ENCODE measurements at places on chromosomes 5 and 9. TPM values are rescaled to one million over a fixed set of nuclear protein-coding genes. Genes with fewer than 3 reads are reported as not detected.

Gene TAF11L10
- polyA plus RNA-seq = not detected

Gene ADAMTS16
- not detected for polyA plus RNA-seq

Gene C9
- polyA plus RNA-seq = not detected

Gene ARL14EPL
- polyA plus RNA-seq = not detected

Gene CCNJL
- 2.4 TPM for polyA plus RNA-seq

Gene RFK
- polyA plus RNA-seq = 29.5 TPM

Gene RFESD
- polyA plus RNA-seq = 1.7 TPM

Gene KYAT1
- 7.5 TPM for polyA plus RNA-seq

Gene C9orf40
- 2.2 TPM for polyA plus RNA-seq

Gene PCDHA13
- 0.61 TPM for polyA plus RNA-seq

GRCh38 chr5:150271923-150272322 is 17.6 kb downstream of the CAMK2A start:
- no peaks in the 10 kb centered on the region for H3K36me3 ChIP-seq
- H3K4me3 ChIP-seq = no peak overlapping the region
- H3K27ac ChIP-seq = no peak overlapping the region
- no peak for DNase-seq
- peaks cover 11% of the 10 kb centered on the region for H3K27me3 ChIP-seq

- no peaks in the 10 kb centered on the region for H3K36me3 ChIP-seq
- H3K27ac ChIP-seq = no peak overlapping the region
- H3K4me1 ChIP-seq = peaks cover 17% of the 10 kb centered on the region
- no peak overlapping the region for H3K4me3 ChIP-seq
- no peak for DNase-seq
These were observed 15.1 kb downstream of the ANGPTL2 start for GRCh38 chr9:127107171-127107928.

DNA sequence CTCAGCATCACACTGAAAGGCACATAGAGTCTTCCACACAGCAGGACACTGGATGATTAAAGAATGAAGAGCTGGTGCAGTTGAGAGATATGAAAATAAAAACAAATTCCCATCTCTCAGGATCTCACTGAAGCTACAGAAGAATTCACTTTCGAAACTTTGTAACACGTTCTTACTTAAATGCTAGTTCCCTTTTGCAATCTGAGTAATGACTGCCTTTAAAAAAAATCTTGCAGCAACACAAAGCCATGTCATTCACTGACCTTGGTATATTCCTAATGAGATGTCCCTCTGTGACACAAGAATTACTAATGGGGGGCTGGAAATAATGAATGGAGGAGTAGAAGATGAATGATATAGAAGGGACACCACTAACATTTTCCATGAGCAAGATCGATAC is 201.8 kb downstream of the GLIS3 start:
- no peaks in the 10 kb centered on the region for H3K27me3 ChIP-seq
- no peak overlapping the region for H3K4me3 ChIP-seq
- no peaks in the 10 kb centered on the region for H3K36me3 ChIP-seq
- DNase-seq = no peak

GRCh38 chr9:28915202-28915930 is 1342.1 kb upstream of the C9orf72 start:
- H3K4me3 ChIP-seq = no peak overlapping the region
- peak overlapping the region; percentile 22 for H3K27ac ChIP-seq
- peak; percentile 89 for DNase-seq
- no peaks in the 10 kb centered on the region for H3K36me3 ChIP-seq
- no peaks in the 10 kb centered on the region for H3K27me3 ChIP-seq

- H3K4me3 ChIP-seq = no peak overlapping the region
- DNase-seq = no peak
- no peaks in the 10 kb centered on the region for H3K4me1 ChIP-seq
- H3K27ac ChIP-seq = no peak overlapping the region
These were observed 180.8 kb downstream of the CARTPT start for GRCh38 chr5:71899865-71900342.

GRCh38 chr9:13149454-13149853 is 130.0 kb downstream of the MPDZ start:
- H3K27ac ChIP-seq = no peak overlapping the region
- no peak overlapping the region for H3K4me3 ChIP-seq
- H3K36me3 ChIP-seq = peaks cover 21% of the 10 kb centered on the region
- H3K27me3 ChIP-seq = no peaks in the 10 kb centered on the region
- H3K4me1 ChIP-seq = no peaks in the 10 kb centered on the region
- DNase-seq = no peak

GRCh38 chr5:37807015-37807414 is 32.8 kb downstream of the GDNF start:
- no peak overlapping the region for H3K27ac ChIP-seq
- no peak overlapping the region for H3K4me3 ChIP-seq
- no peaks in the 10 kb centered on the region for H3K36me3 ChIP-seq
- DNase-seq = no peak
- no peaks in the 10 kb centered on the region for H3K27me3 ChIP-seq

GRCh38 chr5:98144116-98144515 is 629.3 kb upstream of the RGMB start:
- H3K27me3 ChIP-seq = no peaks in the 10 kb centered on the region
- no peak overlapping the region for H3K4me3 ChIP-seq
- H3K36me3 ChIP-seq = no peaks in the 10 kb centered on the region
- no peak for DNase-seq
- H3K4me1 ChIP-seq = no peaks in the 10 kb centered on the region

GRCh38 chr9:93451849-93452709 is 594 bp downstream of the FAM120A start:
- DNase-seq = peak; percentile 78
- peak overlapping the region; percentile 92 for H3K4me3 ChIP-seq
- peak overlapping the region; percentile 95 for H3K27ac ChIP-seq
- no peaks in the 10 kb centered on the region for H3K27me3 ChIP-seq

GRCh38 chr5:94788527-94788926 is 170.1 kb downstream of the SLF1 start:
- DNase-seq = no peak
- H3K27me3 ChIP-seq = no peaks in the 10 kb centered on the region
- no peaks in the 10 kb centered on the region for H3K36me3 ChIP-seq
- no peak overlapping the region for H3K4me3 ChIP-seq
- H3K27ac ChIP-seq = no peak overlapping the region
- H3K4me1 ChIP-seq = no peaks in the 10 kb centered on the region

GRCh38 chr9:136090768-136091581 is 4.1 kb downstream of the NACC2 start:
- peaks cover 88% of the 10 kb centered on the region for H3K4me1 ChIP-seq
- H3K4me3 ChIP-seq = no peak overlapping the region
- no peaks in the 10 kb centered on the region for H3K36me3 ChIP-seq
- no peaks in the 10 kb centered on the region for H3K27me3 ChIP-seq

DNA sequence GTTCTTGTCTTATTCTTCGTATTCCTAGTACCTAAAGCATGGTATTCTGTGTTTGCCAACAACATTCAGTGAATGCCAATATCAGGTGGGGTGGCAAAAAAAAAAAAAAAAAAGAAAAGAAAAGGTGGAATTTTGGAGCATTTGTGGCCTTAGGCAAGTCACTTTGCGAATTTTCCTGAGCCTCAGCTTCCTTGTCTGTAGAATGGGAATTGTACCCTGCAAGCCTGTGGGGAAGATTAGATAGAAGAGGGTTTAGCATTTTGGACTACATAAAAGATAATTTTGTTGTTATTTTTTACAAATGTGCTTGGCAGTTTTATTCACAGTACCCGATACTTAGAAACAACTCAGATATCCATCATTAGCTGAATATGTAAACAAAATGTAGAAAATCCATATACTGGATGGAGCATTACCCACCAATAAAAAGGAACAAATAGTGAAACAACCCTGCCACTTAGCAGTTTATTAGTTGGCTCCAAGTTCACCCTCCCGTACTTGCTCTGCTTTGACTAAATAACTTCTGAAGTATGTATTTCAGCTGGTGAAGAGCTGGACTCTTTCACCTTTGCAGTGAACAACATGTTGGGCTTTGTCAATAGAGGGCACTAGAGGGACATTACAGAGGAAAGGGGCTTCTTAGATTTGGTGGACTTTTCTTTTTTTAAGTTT is 13.6 kb downstream of the UBE2D2 start:
- no peak for DNase-seq
- no peaks in the 10 kb centered on the region for H3K27me3 ChIP-seq
- peaks cover 13% of the 10 kb centered on the region for H3K36me3 ChIP-seq

DNA sequence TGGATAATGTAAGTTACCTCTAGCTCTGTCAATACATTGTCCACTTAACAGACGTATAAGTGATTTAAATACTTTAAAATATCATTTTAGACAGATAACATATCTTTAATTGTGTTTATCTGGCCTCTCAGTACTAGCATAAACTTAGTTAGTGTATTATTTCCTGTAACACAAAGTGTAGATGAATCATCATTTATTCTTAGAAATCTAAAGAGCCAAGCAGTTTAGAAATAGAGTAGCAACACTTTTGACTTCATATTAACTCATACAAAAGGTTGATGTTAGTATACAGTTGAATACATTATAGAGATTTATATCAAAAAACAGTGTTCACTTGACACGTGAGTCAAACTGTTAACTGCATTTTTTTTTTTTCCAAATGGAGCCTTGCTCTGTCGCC is 18.0 kb downstream of the NCBP1 start:
- H3K4me3 ChIP-seq = no peak overlapping the region
- H3K27me3 ChIP-seq = no peaks in the 10 kb centered on the region
- no peaks in the 10 kb centered on the region for H3K4me1 ChIP-seq
- H3K36me3 ChIP-seq = peaks cover 44% of the 10 kb centered on the region
- no peak overlapping the region for H3K27ac ChIP-seq
- no peak for DNase-seq

- H3K4me3 ChIP-seq = no peak overlapping the region
- H3K27ac ChIP-seq = no peak overlapping the region
- DNase-seq = no peak
- no peaks in the 10 kb centered on the region for H3K4me1 ChIP-seq
These were observed 143.7 kb downstream of the ARHGAP26 start for GRCh38 chr5:142913728-142914338.

DNA sequence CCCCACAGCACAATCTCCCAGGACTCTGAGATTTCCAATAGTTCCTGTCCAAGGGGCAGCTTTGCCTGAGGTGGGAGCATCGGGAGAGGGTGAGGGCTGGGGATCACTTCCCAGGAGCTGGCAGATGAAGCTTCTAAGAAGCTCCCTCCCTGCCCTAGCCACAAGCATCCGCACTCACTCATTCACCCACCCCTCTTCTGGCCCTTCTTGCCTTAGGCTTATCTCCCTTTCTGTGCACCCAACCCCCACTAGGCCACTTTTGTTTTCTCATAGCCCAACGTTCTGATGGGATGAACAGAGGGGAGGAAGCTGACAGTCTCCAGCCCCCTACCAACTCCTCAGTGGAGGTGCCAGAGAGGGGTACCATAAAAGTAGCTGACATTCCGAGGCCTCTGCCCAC is 3.7 kb upstream of the PCDH1 start:
- no peaks in the 10 kb centered on the region for H3K36me3 ChIP-seq
- H3K4me1 ChIP-seq = peaks cover 46% of the 10 kb centered on the region
- H3K4me3 ChIP-seq = no peak overlapping the region
- peak; percentile 9 for DNase-seq
- peak overlapping the region; percentile 47 for H3K27ac ChIP-seq

DNA sequence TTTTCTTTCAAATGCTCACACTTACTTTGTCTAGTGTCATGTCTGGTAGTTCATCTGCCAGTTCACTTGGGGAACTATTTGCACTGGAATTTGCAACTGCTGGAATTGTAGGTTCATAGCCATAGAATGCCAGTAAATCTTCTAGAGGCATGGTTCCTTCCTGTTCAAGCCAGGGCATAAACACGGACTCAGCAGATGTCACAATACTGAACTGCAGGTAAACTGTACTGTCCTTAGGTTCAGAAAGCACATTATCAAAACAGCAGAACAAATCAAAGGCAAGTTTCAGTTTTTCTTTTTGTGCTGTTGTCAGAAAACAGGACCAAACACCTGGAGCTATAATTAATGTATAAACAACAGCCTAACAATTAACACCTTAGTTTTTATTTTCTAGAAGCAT is 13.1 kb downstream of the MIER3 start:
- DNase-seq = no peak
- H3K27me3 ChIP-seq = no peaks in the 10 kb centered on the region
- H3K27ac ChIP-seq = no peak overlapping the region
- H3K36me3 ChIP-seq = peaks cover 99% of the 10 kb centered on the region
- H3K4me1 ChIP-seq = no peaks in the 10 kb centered on the region
- no peak overlapping the region for H3K4me3 ChIP-seq

- H3K27me3 ChIP-seq = no peaks in the 10 kb centered on the region
- H3K36me3 ChIP-seq = no peaks in the 10 kb centered on the region
- H3K4me3 ChIP-seq = no peak overlapping the region
- DNase-seq = no peak
- no peak overlapping the region for H3K27ac ChIP-seq
These were observed 363.4 kb downstream of the NPR3 start for GRCh38 chr5:33074548-33074947.

DNA sequence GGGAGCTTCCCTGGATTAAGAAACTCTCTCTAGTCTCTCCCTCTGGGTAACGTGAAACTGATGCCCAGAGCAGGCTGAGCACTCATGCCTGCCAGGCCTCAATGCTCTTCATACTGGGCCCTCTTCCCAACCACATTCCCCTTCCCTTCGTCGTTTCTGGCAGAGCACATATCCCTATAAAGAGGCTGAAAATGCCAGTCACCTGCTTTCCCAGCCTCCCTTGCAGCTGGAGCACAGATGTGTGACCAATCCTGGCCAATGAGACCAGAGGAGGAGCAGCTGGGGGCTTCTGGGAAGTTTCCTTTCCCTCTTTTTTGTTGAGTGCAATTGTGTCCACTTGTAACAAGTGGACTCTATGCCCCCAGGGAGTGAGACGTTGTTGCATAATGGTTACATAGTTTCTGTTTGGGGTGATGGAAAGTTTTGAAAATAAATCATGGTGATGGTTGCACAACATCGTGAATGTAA is 30.2 kb upstream of the SMIM23 start:
- no peaks in the 10 kb centered on the region for H3K27me3 ChIP-seq
- no peaks in the 10 kb centered on the region for H3K36me3 ChIP-seq
- DNase-seq = no peak
- no peaks in the 10 kb centered on the region for H3K4me1 ChIP-seq

- H3K4me1 ChIP-seq = no peaks in the 10 kb centered on the region
- no peak overlapping the region for H3K27ac ChIP-seq
- H3K4me3 ChIP-seq = no peak overlapping the region
- peaks cover 43% of the 10 kb centered on the region for H3K27me3 ChIP-seq
- DNase-seq = no peak
- no peaks in the 10 kb centered on the region for H3K36me3 ChIP-seq
These were observed 4.6 kb upstream of the IL9 start for GRCh38 chr5:135900276-135900675.

GRCh38 chr5:11507156-11507910 is 396.9 kb downstream of the CTNND2 start:
- H3K27ac ChIP-seq = no peak overlapping the region
- H3K4me1 ChIP-seq = no peaks in the 10 kb centered on the region

DNA sequence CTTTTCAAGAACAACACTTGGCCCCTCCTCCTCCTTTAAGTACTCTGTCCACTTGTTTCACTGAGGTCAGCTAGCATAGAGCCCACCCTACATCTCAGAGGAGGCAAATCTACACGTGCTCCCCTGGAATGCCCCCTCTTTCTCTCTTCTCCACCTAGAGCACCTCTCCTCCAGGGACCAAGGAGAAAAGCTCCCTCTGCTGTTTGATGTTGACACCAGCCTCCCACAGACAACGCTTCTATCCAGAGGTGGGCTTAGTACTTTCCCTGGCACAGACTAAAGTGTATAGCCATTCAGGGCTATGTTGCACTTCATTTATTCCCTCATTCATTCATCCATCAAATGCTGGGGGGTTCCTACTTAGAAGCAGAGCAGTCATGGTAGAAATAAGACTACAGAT is 68.2 kb upstream of the TAF1L start:
- no peak overlapping the region for H3K27ac ChIP-seq
- no peaks in the 10 kb centered on the region for H3K36me3 ChIP-seq
- no peak overlapping the region for H3K4me3 ChIP-seq
